Large intestine (tissue), 12 donors: ENCODE measurements at places on chromosomes 16 and 17. TPM values are rescaled to one million over a fixed set of nuclear protein-coding genes. Genes with fewer than 3 reads are reported as not detected.
A peak's percentile ranks its signal among the peaks of the same experiment; 100 is the strongest.

The GABARAP gene
- 724 TPM for polyA plus RNA-seq

The G6PC1 gene
- polyA plus RNA-seq = 1.5 TPM

The USP7 gene
- 110 TPM for polyA plus RNA-seq

DNA sequence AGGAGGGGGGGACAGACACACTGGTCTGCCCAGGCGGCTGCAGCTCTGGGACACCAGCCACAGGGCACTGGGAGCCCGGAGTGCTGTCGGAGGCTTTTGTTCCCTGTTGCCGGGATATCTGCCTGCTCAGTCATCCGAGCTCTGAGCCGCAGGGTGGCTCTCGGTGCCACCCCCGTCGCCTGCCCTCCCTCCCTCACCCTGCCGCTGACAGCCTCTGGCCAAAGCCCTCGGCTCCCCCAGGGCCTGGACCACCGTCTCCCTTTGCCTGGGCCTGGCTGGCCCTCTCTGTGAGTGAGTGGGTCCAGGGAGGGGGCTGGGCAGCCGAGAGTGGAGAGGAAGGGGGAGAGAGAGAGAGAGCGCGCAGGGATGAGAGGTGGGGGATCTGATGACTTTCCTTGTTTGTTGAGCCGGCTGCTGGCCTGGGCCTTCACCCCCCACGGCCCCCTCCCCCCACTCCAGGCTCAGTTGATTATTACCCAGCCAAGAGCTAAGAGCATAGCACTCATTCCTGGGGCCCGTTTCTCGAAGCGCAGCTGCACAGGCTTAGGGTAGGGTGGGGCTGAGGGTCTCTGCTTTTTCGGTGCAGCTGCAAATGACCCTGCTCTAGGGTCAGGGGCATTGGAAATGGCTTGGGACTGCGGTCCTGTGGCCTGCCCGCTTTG lies 2.7 kb downstream of the FOXJ1 start:
- H3K27me3 ChIP-seq = peaks cover 57% of the 10 kb centered on the region
- no peak overlapping the region for H3K4me3 ChIP-seq

- H3K27ac ChIP-seq = no peak overlapping the region
- no peaks in the 10 kb centered on the region for H3K27me3 ChIP-seq
- H3K36me3 ChIP-seq = no peaks in the 10 kb centered on the region
Observed at GRCh38 chr17:58520843-58521430, 6.5 kb upstream of the MTMR4 start.

- peaks cover 27% of the 10 kb centered on the region for H3K36me3 ChIP-seq
- H3K4me1 ChIP-seq = peaks cover 35% of the 10 kb centered on the region
- no peak overlapping the region for H3K4me3 ChIP-seq
- no peaks in the 10 kb centered on the region for H3K27me3 ChIP-seq
- H3K27ac ChIP-seq = peak overlapping the region; percentile 63
- DNase-seq = no peak
Observed at GRCh38 chr16:70745536-70746025, 55.4 kb downstream of the VAC14 start.

DNA sequence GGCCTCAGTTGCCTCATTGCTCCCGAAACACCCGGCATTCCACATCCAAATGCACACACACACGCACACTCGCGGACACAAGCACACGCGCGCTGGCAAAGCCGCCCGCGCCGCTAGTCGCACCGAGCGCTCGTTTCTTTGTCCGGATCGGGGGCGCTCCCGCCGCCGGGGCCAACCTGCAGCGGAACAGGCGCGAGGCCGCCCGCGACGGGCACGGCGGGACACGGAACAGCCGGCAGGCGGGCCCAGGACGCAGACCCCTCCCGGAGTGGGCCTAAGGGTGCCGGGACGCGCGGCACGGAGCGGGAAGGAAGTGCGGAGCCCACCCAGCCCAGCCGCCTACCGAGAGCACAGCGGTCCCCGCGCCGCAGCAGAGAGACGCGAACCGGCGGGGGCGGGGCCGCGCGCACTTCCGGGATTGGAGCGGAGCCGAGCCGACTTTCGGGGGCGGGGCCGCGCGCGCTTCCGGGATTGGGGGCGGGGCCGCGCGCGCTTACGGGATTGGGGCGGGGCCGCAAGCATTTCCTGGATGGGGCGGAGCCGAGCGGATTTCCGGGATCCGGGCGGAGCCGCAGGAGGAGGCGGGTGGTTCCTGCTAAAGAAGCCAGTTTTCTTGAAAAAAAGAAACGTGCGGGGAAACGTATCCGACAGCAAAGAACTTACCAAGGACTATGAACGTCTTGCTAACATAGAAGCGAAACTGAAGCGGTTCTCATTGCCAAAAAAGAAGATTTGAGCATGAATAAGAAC lies at the start of gene CYBC1:
Gene CYBC1, minus strand, starts transcription at position 396 of the 750 bp plus-strand sequence. CDS start 1,498 bp downstream, outside the sequence.
- H3K27me3 ChIP-seq = no peaks in the 10 kb centered on the region
- peak; percentile 92 for DNase-seq
- peaks cover 9% of the 10 kb centered on the region for H3K4me1 ChIP-seq
- H3K4me3 ChIP-seq = peak within 1 kb of the TSS; percentile 65

GRCh38 chr16:50313596-50314478 lies 47.5 kb downstream of the ADCY7 start:
- H3K4me3 ChIP-seq = no peak overlapping the region
- H3K4me1 ChIP-seq = no peaks in the 10 kb centered on the region
- H3K36me3 ChIP-seq = peaks cover 53% of the 10 kb centered on the region
- DNase-seq = no peak
- no peak overlapping the region for H3K27ac ChIP-seq

GRCh38 chr17:57067162-57067561 lies 17.9 kb upstream of the AKAP1 start:
- no peaks in the 10 kb centered on the region for H3K4me1 ChIP-seq
- no peak overlapping the region for H3K27ac ChIP-seq
- H3K36me3 ChIP-seq = no peaks in the 10 kb centered on the region
- no peak for DNase-seq
- H3K4me3 ChIP-seq = no peak overlapping the region

- no peaks in the 10 kb centered on the region for H3K4me1 ChIP-seq
- no peaks in the 10 kb centered on the region for H3K36me3 ChIP-seq
- H3K27me3 ChIP-seq = peaks cover 12% of the 10 kb centered on the region
- no peak overlapping the region for H3K27ac ChIP-seq
- no peak overlapping the region for H3K4me3 ChIP-seq
Observed at GRCh38 chr17:36750316-36750885, 149.0 kb downstream of the MRM1 start.
